Suprapubic skin (tissue), 4 donors: ENCODE measurements at places on chromosomes 3 and 15. TPM values are rescaled to one million over a fixed set of nuclear protein-coding genes. Genes with fewer than 3 reads are reported as not detected.

DNA sequence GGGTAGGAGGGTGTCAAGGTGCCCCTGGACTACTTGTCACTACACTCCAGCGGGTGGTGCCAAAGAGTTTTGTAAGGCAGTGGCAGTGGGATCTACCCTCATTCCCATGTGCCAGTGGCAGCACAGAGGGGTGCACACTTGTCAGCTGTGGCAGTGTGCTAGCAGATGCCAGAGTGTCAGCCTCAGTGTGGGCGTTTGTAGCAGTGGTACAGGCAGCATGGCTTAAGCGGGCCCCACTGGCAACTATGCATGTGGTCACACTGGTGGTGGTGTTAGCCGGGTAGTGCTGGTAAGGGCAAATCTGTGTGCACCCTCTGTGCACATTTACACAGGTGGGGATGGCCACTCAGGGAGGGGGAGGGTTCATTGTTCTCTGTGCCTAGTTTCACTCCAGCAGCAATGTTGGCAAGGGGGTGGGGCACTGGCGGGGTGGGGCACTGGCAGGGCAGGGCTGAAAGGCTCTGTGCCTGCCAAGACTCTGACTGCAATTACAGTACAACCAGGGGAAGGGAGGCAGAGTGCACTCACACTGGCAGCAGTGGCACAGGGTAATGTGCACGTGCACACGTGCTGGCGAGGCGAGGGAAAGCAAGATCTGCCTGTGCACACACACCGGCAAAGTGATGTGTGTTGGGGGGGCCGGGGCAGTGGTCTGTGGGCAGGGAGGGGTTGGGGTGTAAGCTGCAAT, 31.8 kb downstream of the MYO9A start:
- no peak for DNase-seq
- H3K4me3 ChIP-seq = no peak overlapping the region
- no peak overlapping the region for H3K27ac ChIP-seq
- H3K27me3 ChIP-seq = no peaks in the 10 kb centered on the region

- peaks cover 16% of the 10 kb centered on the region for H3K4me1 ChIP-seq
- DNase-seq = no peak
- H3K27me3 ChIP-seq = peaks cover 27% of the 10 kb centered on the region
- no peak overlapping the region for H3K27ac ChIP-seq
- no peak overlapping the region for H3K4me3 ChIP-seq
- H3K36me3 ChIP-seq = no peaks in the 10 kb centered on the region
These were observed 262.5 kb downstream of the CGGBP1 start for GRCh38 chr3:87796137-87796842.

- no peak overlapping the region for H3K27ac ChIP-seq
- no peak for DNase-seq
- H3K36me3 ChIP-seq = peaks cover 36% of the 10 kb centered on the region
- H3K4me3 ChIP-seq = no peak overlapping the region
These were observed 20.8 kb upstream of the NXPE3 start for GRCh38 chr3:101758224-101758623.

Gene SEMA3G
- total RNA-seq = 14.4 TPM
